Central memory CD4-positive, alpha-beta T cell (primary cell): ENCODE measurements at places on chromosomes 6 and 20.
A peak's percentile ranks its signal among the peaks of the same experiment; 100 is the strongest.

- DNase-seq, result peak; percentile 19
Observed at GRCh38 chr6:33018904-33019303, 9.5 kb upstream of the HLA-DOA start.

DNA sequence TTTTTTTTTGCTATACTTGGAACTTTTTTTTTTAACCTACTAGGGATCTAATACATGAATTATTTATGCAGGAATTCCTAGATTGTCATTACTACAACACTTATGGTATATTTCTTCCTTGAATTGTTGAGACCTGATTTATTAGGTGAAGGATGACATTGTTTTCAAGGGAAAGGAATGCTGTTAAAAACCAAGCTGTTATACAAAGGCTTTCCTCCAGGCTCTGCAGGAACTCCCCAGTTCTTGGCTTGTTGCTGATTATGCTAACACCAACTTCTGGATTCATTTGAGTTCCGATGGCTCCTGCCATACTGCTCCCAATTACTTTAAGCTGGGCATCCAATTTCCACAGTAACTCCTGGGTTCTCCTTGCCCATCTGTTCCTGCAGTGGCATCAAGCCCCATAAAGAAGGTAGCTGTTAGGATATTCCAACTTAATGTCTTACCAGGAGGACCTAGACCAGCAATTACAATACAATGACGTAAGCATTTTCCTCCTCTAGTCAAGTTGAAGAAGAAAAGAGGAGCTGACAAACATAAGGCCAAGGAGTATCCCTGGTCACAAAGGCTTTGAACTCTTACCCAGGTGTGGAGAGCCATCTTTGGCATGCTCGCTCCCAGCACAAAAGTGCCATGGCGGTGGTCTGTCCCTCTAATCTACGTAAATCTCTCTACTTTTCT is 215.9 kb upstream of the AGPAT4 start:
- DNase-seq, result no peak

DNA sequence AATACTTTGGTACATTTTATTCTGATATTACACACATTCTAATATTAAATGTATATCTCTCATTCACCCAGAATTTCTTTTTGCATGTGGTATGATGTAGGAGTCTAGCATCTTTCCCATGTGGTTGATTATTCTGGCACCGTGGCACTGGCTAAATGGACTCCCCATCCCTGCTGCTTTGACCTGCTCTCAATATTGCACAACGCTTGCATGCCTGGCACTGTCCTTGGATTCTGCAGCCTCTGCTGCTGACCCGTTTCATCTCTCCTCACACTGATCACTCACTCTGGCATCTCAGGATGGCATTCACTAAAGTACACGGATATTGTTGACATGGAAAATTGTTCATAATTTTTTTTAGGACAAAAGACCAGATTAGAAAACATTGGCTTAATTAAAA is 11.5 kb upstream of the DACT2 start:
- no peak for DNase-seq

- DNase-seq, result no peak
Observed at GRCh38 chr20:32941155-32941885, 62.9 kb downstream of the SUN5 start.

DNA sequence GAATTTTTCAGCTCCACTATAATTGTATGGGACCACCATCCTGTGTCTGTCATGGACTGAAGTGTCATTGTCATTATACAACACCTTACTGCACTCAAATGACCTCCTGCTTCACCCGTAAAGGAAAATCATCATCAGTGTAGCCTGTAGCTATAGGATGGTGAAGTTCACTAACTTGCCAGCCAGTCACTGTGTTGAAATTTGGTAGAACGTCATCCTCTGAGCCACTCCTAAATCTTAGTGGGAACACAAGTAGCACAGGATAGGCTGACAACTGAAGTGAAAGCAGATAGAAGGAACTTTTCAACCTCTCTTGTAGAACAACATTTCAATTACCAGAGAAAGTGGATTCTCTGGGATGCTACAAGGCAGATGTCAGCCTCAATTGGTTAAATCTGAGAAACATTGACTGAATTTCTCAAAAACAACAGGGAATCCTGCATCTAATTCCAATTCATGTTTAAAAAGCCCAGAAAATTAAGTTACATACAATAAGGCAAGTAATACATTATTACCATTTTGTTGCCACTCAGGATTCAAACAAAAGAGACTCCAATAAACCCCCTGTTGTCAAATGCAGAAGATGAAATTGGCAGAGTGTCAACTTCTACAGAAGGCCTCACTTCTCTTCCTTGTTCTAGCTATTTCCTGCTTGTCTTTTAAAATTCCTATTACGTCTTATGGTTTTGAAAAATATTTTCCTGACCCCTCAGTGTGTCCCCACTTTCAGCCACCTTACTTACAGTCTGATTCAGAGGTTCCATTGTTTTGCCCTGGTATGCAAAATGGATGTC is 647.9 kb upstream of the AGPAT4 start:
- DNase-seq, result no peak

DNA sequence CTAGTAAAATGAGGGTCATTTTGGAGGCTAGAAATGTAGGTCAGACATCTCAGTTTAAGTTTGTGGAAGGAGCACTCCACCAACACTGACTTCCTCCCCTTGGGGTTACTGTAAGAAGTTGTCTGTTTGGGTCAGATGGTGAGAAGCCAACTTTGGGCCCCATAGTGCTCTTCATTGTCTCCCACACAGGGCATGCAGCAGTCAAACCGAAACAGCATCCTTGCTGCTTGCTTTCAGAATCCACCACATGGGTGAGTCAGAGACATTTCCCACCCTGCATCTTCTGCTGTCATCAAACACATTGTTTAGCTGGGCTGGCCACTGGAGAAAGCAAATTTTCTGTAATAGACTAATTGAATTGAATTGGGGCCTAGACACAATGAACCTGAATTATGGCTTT is 16.8 kb downstream of the IL17F start:
- DNase-seq, result no peak

GRCh38 chr6:112337209-112337638 is 9.9 kb upstream of the RFPL4B start:
- DNase-seq, result no peak

GRCh38 chr6:68008445-68008844 is 626.6 kb upstream of the ADGRB3 start:
- DNase-seq, result no peak

GRCh38 chr6:7112741-7113313 is 5.1 kb downstream of the RREB1 start:
- peak; percentile 36 for DNase-seq

DNA sequence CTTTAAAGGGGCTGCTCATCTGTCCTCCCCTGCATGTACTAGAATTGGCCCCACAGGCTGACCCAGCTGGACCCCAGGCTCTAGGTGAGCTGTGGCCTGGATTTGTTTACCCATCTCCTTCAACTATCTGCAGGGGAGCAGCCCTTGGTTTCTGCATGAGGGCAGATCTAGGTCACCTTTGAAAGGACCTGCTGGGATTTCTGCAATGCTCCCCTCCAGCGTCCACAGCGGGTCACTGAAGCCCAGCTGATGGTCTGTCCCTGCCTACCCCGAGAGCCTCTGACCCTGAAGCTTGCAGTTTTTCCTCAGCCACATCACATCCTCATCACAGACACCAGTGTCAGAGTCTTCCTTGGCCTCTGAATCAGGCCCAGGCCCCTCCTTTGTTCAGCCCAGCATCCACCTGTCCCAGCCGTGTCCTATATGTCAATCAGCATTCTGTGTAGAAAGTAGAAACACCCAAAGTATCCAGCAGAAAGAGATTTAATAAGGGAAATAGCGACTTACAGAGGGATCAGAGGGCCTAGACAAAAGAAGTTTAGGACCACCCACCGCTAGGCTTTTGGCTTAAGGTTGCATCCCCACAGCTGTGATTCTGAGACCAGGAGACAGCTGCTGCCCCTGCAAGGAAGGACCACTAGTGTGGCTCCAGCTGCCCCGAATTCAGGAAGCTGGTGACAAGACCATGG is 243.1 kb downstream of the LRFN2 start:
- DNase-seq, result no peak

DNA sequence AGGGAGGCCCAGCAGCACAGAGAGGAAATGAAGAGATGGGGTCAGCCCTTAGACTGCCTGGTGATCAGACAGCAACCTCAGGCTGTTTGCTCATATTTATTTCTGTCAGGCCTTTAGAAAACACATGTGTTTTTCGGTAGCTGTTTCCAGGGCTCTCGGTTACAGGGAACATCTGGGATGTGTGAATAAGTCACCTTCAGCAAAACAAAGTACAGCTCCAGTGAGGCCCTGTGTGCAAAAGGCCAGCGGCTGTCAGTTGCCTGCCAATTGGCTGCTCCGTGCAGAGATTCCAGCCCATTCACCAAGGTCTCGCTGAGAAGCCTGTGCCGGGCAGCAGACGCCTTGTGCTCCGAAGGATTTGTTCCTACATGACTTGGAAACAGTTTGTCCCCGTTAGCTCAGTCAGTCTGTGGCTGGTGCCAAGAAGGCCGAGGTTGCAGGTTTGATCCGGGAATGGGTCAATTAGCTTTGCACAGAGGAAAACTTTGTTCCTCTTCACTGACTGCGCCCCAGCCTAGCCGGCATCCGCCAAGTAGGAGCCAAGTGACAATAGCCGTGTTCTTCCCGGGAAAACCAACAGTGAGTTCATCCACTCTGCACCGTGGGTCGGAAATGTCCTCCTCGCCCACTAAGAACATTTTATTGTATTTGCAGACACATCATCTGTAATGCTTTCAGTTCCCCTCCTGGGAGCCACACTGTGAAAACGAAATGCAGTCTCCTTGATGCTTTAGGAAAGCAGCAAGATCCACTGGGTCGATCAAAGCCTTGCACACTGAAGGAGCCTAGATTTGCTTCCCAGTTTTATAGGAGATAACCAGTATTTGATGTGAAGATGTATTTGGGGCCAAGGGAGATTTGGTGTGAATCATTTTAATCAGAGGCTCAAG is 315.4 kb upstream of the CDYL start:
- DNase-seq, result no peak
